PC-3 (cell line): ENCODE measurements at places on chromosomes 6 and 20. TPM values are rescaled to one million over a fixed set of nuclear protein-coding genes. Genes with fewer than 3 reads are reported as not detected.

DNA sequence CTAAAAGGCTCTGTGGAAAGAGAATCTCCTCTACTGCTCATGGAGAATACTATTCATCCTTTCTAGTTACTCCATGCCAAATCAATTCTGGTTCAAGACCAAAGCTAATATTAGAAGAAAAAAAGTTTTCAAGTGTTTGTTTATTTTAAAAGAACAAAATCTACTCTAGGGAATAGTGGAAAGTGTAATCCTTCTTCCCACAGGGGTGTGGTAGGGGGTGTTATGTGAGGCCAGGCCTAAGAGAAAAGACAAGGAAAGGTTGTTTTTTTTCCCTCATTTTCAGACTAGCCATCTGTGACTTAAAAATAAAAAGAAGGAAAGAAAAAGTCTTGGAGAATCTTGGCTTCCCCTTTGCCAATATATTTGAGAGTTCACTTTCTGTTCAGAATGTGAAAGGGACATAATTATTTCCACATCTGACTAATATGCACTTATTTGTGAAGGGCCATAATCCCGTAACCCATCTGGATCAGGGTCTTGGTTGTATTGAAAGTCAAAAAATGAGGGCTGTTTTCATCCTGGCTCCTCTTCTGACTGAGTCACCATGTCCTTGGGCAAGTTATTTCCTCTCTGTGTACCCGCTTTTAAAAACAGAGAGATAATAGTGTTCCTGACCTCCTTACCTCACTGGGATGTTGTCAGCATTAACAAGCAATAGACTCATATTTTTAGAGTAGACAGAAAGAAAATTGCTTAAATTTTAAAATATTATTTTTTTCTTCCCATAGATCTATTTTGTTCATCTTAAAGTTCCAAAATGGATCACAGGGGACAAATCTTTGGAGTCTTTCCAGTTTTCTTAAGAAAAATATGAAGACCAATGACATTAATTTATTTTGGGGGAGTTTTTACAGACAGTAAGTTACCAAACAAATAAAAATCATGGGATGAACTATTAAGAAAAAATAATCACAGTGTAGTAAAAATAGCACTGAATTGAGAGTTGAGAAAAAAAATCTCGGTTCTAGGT lies 233.7 kb downstream of the IBTK start:
- DNase-seq, result peak; percentile 53
- H3K4me1 ChIP-seq, result peaks cover 34% of the 10 kb centered on the region
- peak overlapping the region; percentile 18; the same call in 1 of the 2 replicates for H3K27ac ChIP-seq
- no peak overlapping the region for H3K4me3 ChIP-seq
- H3K36me3 ChIP-seq, result no peaks in the 10 kb centered on the region

DNA sequence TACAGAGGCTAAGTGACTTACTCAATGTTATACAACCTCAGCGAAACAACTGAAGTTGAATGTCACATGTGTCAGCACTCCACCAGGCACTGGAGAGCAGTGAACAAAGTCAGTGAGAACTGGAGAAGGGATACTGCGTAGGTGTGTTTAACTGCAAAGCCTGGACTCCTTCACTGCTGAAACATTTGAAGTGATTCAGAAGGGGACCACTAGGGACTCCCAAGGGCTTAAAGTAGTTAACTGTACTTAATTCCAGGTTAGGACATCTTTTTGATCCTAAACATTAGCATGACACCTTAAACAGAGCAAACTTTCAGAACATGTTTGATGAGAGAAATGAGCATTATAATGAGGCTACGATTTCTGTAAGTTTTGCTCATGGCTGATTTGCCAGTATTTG lies 45.0 kb upstream of the ZBTB24 start:
- peak; percentile 27 for DNase-seq
- H3K27me3 ChIP-seq, result no peaks in the 10 kb centered on the region
- no peak overlapping the region for H3K27ac ChIP-seq
- no peaks in the 10 kb centered on the region for H3K36me3 ChIP-seq
- H3K4me1 ChIP-seq, result peaks cover 4% of the 10 kb centered on the region; the same call in 1 of the 2 replicates

MMP24 gene
- 0.52 and 0.91 TPM in 2 replicates for total RNA-seq

- H3K27me3 ChIP-seq, result no peaks in the 10 kb centered on the region
- DNase-seq, result no peak
- no peaks in the 10 kb centered on the region for H3K4me1 ChIP-seq
- H3K4me3 ChIP-seq, result no peak overlapping the region
- no peaks in the 10 kb centered on the region for H3K36me3 ChIP-seq
- no peak overlapping the region for H3K27ac ChIP-seq
Measured at GRCh38 chr6:116327803-116328527, 42.8 kb upstream of the DSE start.

GRCh38 chr20:33677991-33678702 lies 3.9 kb upstream of the NECAB3 start:
- no peak for DNase-seq
- peaks cover 4% of the 10 kb centered on the region for H3K36me3 ChIP-seq
- H3K4me1 ChIP-seq, result peaks cover 13% of the 10 kb centered on the region
- no peak overlapping the region for H3K4me3 ChIP-seq

GRCh38 chr20:33697129-33697528 lies 10.9 kb upstream of the E2F1 start:
- H3K27me3 ChIP-seq, result no peaks in the 10 kb centered on the region
- H3K4me1 ChIP-seq, result no peaks in the 10 kb centered on the region
- H3K4me3 ChIP-seq, result no peak overlapping the region
- no peak overlapping the region for H3K27ac ChIP-seq

CFAP206 gene
- 0.07 TPM in 1 of 2 replicates, not detected in the other for total RNA-seq

RSPH4A gene
- total RNA-seq, result 0.04 TPM in 1 of 2 replicates, not detected in the other

DNA sequence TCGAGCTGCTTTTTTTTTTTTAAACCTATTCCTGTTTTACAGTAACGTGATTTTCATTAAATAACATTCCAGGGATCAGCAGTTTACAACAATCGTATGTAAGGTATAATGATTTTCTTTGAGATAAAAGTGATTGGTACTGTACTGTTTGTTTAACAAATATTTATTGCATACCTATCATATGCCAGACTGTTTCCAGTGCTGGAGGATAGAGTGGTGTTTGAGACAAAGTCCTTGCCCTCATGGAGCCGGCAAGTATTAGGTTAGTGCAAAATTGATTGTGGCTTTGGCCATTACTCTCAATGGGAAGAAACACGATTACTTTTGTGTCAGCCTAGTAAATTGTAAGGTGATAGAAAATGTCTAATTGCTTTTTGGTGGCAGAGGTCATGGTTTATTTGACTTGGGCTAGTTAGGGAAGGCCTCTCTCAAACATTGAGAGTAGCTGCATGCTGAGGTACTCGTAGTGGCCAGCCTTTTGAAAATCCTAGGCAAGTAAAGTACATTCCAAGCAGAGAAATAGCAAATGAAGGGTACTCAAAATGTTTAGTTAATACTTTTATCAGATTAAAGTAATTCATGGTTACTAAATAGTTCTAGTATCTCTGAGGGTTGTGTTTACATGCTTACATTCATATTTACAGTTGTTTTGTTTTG lies 35.6 kb downstream of the PHF3 start:
- DNase-seq, result no peak
- no peaks in the 10 kb centered on the region for H3K4me1 ChIP-seq

GRCh38 chr6:3957321-3957720 lies 108.1 kb downstream of the FAM50B start:
- DNase-seq, result peak; percentile 25
- H3K27ac ChIP-seq, result no peak overlapping the region
- H3K27me3 ChIP-seq, result no peaks in the 10 kb centered on the region
- 0 out of 2 replicates have a peak, but pooled peaks cover 3% of the 10 kb centered on the region for H3K4me1 ChIP-seq

- H3K4me3 ChIP-seq, result no peak overlapping the region
- H3K27me3 ChIP-seq, result no peaks in the 10 kb centered on the region
- H3K27ac ChIP-seq, result no peak overlapping the region
- peaks cover 20% of the 10 kb centered on the region for H3K4me1 ChIP-seq
- no peak for DNase-seq
Measured at GRCh38 chr6:143746202-143747119, 68.7 kb downstream of the PHACTR2 start.

GRCh38 chr6:165704045-165704748 lies 41.2 kb upstream of the PDE10A start:
- no peak for DNase-seq
- no peaks in the 10 kb centered on the region for H3K36me3 ChIP-seq
- 0 out of 2 replicates have a peak, but pooled peaks cover 4% of the 10 kb centered on the region for H3K27me3 ChIP-seq
- no peak overlapping the region for H3K4me3 ChIP-seq

DNA sequence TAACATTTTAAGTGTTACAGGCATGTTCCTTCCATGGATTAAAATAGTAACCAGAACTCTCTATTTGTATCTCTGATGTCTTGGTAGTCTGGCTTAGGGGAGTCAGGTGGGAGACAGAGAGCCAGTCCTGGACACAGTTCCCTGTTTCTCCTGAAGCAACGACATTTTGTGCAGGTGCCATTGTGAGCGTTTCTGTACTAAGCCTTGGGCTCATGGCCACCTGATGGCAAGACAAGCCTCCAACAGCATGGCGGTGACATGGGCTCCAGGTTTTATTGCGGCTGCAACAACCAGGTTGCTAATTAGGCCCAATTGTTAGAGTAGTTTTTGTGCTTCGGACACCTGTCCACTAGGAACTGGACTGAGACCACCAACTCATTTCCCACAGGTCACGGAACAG lies 105.3 kb downstream of the PRDM13 start:
- no peaks in the 10 kb centered on the region for H3K4me1 ChIP-seq
- no peak overlapping the region for H3K27ac ChIP-seq
- H3K27me3 ChIP-seq, result no peaks in the 10 kb centered on the region
- DNase-seq, result no peak

GRCh38 chr6:134082191-134082590 lies 29.8 kb upstream of the SLC2A12 start:
- DNase-seq, result no peak
- no peaks in the 10 kb centered on the region for H3K36me3 ChIP-seq
- no peak overlapping the region for H3K4me3 ChIP-seq
- no peaks in the 10 kb centered on the region for H3K27me3 ChIP-seq
- peaks cover 6% of the 10 kb centered on the region for H3K4me1 ChIP-seq

DNA sequence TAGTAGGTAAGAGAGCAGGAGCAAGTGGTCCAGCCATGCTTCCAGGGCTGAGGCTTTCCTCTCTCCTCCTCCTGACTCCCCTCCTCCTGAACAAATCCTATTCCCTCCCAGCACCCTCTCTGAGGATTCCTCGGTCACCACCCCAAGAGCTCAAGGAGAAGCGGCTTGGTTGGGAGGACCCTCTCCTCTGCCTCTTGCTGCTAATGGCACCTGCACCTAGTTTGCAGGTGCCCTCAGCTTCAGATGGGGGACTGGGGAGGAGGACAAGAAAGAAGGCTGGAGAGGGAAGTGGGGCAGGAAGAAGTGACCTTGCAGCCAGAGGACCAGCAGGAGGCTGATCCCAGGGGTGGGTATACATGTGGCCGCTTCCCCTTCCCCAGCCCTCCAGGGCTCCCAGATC lies 17.5 kb downstream of the NCR2 start:
- no peak for DNase-seq
- H3K27me3 ChIP-seq, result peaks cover 58% of the 10 kb centered on the region
- no peaks in the 10 kb centered on the region for H3K4me1 ChIP-seq
- no peaks in the 10 kb centered on the region for H3K36me3 ChIP-seq

MYLK4 gene
- 0.11 and 0.23 TPM in 2 replicates for total RNA-seq

DZANK1 gene
- total RNA-seq, result 2.6 and 3.2 TPM in 2 replicates

GRCh38 chr6:39797751-39798150 lies 5.6 kb downstream of the DAAM2 start:
- H3K27me3 ChIP-seq, result peaks cover 78% of the 10 kb centered on the region
- H3K4me3 ChIP-seq, result no peak overlapping the region
- DNase-seq, result no peak
- H3K27ac ChIP-seq, result no peak overlapping the region
- H3K36me3 ChIP-seq, result no peaks in the 10 kb centered on the region

DNA sequence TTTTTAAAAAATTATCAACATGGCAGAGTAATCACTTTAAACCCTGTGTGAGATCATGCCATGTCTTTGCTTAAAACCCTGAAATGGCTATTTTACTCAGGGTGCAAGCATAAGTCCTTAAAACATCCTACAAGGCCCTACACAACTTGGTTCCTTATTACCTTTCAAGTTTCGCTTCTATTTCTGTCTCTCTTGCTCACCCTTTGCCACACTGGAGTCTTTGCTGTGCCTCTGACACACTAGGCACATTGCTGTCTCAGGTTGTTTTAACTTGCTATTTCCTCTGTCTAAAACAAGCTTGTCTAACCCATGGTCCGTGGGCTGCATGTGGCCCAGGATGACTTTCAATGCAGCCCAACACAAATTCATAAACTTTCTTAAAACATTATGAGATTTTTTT lies 55.6 kb downstream of the KIAA0408 start:
- H3K4me1 ChIP-seq, result no peaks in the 10 kb centered on the region
- no peaks in the 10 kb centered on the region for H3K36me3 ChIP-seq
